Inflammatory macrophage (primary cell): ENCODE measurements at places on chromosomes 7 and 10.
A peak's percentile ranks its signal among the peaks of the same experiment; 100 is the strongest.

DNA sequence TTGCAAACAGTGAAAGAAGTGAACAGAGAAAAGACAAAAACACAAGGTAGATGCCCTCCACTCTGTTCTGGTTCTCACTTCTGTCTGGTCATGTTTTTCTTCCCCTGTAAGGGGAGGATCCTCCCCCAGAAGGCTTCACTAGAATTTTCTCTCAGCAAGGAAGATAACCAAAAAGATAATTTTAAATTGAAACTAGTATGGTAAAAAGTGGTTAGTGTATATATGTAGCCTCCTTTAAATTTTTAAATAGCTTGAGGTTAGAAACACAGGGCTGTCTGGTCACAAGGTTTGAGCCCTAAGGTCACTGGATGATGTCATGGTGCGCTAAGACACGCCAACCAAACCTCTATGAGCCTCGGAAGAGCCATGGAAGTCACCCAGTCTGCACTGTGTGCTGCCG, 5.6 kb upstream of the PKD1L1 start:
- DNase-seq = no peak

DNA sequence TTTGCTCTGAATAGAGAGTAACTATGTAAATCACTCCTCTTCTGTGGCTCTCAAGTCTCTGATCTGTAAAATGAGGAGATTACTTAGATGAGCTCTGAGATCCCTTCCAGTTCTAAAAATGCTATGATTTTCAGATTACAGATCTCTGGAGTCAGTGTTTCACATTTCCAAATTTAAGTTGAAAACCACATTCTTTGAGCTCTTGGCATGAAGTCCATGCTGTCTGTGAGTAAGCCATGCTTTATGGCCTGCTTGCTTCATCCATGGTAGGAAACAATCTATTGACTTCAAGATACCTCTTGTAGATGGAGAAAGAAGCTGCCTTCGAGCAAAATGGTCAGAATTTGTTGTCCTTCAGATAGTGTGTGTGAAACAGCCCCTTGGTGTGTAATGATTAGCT, 64.9 kb downstream of the CELF2 start:
- DNase-seq = no peak

DNA sequence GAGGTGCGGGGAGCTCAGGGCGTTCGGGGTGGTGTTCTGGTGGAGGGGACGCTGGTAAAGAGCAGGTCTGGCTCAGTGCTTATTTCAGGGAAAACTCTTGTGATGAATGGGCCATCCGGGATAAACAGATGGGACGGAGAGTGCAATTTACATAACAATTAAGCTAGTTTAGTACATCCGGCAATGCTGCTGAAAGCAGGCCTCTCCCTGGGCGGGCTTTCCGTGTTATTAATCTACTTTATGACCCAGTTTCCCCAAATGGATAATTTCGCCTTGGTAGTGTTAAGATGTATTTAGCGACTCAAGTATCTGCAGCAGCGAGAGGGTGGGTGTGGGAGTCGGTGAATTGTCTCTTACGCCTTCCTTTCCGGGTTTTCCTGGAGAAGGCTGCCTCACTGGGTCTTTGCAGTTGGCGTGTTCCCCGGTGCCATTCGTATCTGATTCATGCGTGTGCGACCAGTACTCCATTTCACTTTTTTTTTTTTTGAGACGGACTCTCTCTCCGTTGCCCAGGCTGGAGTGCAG, 25.2 kb downstream of the FOXK1 start:
- no peak for DNase-seq

DNA sequence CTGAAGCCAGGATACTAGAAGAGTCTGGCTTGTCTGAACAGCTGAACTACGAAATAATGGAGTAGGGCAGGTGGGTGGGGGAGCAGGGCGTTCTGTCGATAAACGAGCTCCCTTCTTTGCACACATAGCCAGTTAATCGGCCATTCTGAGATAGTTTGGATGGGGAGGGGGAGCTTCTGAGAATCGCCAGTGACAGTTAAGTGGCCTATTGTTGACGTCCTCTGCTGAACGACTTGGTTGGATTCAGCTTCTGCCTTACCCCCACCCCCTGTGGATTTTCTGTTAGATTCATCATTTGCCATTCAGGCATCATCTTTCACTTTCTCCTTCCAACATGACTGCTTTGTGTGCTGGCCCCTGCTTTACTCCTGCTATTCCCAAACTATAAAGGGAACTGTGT, 520 bp downstream of the CPA5 start:
- no peak for DNase-seq

GRCh38 chr10:86666538-86666937, 1.8 kb upstream of the LDB3 start:
- no peak for DNase-seq

GRCh38 chr7:41979834-41980307, 257.1 kb downstream of the GLI3 start:
- no peak for DNase-seq

GRCh38 chr10:78165172-78165571, 131.5 kb downstream of the RPS24 start:
- no peak for DNase-seq

GRCh38 chr7:54663603-54664234, 95.3 kb downstream of the SEC61G start:
- DNase-seq = no peak

- DNase-seq = no peak
These were observed 91.0 kb downstream of the ELMO1 start for GRCh38 chr7:37357637-37357996.

DNA sequence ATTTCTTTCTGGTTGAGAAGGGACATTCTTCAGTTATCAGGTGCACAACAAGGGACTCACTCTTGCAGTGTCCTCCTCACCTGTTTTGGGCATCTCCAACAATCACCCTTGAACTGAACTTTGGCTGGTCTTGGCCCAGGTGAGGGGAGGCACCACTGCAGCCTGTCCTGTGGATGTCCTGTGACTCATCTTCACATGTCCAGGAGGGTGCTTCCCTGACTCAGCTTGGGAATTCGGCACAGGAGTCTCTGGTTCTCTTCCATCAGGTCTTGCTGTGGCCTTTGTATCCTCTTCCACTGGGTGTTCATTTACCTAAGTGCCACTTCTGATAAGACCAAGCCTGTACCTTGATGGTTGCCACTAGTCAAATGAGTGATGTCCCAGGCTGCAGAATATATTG, 196.7 kb upstream of the MKI67 start:
- no peak for DNase-seq

DNA sequence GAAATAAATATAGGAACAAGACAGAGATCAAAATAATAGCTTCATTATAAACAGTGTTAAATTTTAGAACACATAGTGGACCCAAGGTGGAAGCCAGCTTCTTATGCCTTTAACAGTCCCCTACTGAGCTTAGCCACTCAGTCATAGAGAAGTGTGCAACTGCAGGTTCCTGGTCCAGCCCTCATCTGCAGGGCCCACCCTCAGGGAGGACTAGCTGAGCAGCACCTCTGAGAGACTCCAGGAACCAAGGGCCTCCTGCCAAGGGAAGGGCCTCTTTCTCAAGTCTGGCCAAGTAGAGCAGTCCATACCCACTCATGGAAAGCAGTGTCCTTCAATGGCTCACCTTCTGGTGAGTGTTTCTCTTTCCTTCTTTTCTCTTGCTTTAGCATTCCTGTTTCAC, 173.7 kb upstream of the PRPS1L1 start:
- no peak for DNase-seq

GRCh38 chr10:113425541-113425951, 127.3 kb upstream of the HABP2 start:
- no peak for DNase-seq

DNA sequence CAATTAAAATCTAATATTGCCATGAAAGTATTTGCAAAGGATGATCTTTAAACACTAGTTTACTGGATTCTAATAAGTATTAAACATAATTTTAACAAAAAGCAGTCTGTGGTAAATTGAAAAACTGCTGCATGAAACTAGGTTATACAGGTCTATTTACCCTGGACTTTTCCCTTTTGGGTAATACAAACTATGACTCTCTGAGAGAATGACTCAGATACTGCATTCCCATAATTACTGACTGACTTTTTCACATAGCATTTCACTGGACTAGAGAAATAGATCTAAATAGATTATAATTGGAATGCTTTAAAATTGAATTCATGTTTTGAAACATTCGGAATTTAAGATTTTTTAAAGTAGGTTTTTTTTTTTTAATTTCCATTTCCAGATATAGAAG, 395.7 kb downstream of the THSD7A start:
- DNase-seq = no peak

DNA sequence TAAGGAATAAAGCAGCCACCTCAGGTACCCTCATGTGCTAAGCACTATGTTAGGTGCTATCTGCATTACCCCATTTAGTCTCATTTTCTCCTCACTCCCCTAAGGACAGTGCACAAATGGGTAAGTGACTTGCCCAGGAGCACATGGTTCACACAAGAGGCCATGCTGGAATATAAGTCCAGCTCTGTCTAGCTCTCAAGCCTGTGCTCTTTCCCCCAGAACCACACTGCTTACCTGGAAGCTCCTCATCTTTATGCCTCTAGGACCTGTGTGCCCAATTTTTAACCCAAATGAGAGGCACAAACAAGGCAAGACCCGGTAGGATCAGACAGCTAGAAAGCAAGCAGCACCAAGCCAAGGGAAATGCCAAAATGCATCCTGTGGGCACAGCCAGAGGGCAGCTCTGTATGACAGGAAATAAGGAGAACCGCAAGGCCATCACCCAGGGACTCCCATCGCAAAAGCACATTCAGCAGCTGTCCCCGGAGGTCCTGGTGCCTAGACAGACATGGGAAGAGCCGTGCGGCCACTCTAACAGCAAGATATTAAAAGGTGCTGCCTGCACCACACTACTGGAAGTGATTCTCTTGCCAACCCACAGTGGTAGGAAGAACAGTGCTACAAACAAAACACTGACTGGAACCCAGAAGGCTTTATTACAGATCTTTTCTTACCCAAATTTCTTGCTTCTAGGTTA, 88.1 kb downstream of the GSAP start:
- no peak for DNase-seq

DNA sequence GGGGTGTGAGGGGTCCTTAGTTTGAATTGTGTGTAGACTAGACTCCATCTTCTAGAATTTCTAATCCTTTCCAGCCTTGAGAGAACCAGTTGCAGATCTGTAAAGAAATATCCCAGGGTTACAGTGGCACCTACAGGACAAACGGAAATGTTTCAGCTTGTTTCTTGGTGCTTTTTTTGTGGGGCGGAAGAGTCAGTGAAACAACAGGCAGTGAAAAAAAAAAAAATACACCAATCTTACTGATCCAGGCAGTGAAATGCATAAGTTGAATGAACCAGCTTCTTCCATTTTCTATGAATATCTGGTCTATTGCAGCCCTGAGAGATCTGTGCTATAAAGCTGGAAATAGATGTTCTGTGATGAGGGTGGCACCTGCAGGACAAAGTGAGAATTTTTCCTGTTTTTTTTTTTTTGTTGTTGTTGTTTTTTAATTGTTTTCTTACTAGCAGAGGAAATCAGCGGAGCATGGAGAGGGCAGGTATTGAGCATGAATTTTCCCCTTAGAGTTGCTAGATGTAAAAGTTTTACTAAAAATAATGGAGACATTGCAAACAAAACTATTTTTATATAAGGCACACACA, 81.9 kb upstream of the DYNC1I1 start:
- peak; percentile 39 for DNase-seq

DNA sequence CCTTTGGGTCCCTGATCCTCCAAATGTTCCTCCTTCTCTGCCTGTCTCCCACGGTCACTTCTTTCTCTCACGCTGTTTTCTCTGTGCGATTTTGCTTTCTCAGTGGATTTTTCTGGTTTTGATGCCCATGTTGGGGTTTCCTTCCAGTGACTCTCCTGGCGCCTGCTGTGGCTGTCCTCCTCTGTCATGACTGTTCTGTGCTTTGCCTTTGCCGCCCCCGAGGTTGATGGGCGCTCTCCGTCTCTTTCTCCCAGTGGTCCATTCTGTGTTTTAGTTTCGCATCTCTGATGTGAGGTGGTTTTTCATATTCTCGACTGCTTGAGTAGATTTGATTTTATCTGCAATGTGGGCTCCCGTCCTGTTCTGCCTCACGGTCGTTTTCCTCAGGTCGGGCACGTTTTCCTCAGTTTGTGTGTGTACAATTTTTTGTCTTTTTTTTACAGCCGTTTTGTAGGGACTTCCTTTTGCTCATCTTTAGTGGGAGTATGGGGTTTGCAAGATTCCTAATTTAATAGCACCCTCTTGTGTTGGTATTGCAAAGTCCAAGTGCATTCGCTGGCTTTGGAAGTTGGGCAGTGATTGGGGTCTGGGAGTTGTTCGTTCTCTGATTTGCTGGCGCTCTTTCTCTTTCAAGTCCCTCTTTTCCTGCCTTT, 100.0 kb downstream of the INPP5A start:
- peak; percentile 62 for DNase-seq

- peak; percentile 79 for DNase-seq
These were observed 27.6 kb upstream of the GARS1 start for GRCh38 chr7:30567081-30567480.

GRCh38 chr7:66640802-66641525, 12.3 kb downstream of the KCTD7 start:
- no peak for DNase-seq

- DNase-seq = no peak
These were observed 103.4 kb upstream of the MDFIC start for GRCh38 chr7:114818501-114818900.
